RPMI7951 (cell line): ENCODE measurements at places on chromosomes 1 and 21. TPM values are rescaled to one million over a fixed set of nuclear protein-coding genes. Genes with fewer than 3 reads are reported as not detected.
A peak's percentile ranks its signal among the peaks of the same experiment; 100 is the strongest.

The SMIM1 gene
- 3.4 TPM in 1 of 2 replicates, not detected in the other for total RNA-seq

The SPRR1B gene
- total RNA-seq, result not detected in 2 replicates

DNA sequence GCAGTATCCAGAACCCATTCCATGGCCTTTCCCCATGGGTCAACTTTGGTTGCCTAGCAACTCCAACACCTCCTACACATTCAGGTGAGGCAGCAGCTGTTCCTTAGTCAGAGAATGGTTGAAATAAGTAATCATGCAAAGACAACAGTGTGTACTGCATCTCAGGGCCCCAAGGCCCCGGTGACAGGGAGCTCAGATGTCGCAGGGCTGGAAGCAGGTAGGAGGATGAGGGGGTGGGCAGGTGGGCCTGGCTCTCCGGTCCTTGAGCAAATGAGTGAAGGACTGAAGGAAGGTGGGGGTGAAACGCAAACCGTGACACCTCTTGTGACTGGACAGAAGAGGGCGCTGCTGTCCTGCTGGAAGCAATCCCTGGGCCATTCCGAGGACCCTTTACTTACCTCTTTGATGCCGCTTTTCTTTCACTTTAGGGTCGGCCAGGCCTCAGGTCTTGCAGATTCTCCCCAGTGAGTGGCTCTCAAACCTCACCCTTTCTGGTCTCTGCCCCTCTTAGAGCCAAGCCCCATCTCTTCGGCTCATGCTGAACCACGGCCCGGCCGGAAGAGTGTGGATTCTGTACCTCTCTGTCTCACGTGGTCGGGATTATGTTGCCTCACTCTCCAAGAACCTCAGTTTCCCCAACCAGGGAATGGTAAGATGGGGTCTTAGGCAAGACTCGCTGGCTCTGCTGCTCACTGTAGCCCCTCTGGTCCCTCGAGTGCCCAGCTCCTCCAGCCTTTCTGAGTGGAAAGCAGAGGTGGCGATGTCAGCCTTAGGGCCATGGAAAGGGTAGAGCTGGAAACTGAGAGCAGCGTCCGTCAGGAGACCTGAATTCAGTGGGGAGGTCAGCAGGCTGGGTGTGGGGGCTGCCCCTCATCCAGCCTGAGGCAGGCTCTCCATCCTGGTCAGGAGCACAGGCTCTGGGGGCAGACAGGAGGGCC is 5.6 kb upstream of the KCNA10 start:
- DNase-seq, result peak; percentile 24

GRCh38 chr1:177744906-177745305 is 225.0 kb downstream of the SEC16B start:
- no peak for DNase-seq

DNA sequence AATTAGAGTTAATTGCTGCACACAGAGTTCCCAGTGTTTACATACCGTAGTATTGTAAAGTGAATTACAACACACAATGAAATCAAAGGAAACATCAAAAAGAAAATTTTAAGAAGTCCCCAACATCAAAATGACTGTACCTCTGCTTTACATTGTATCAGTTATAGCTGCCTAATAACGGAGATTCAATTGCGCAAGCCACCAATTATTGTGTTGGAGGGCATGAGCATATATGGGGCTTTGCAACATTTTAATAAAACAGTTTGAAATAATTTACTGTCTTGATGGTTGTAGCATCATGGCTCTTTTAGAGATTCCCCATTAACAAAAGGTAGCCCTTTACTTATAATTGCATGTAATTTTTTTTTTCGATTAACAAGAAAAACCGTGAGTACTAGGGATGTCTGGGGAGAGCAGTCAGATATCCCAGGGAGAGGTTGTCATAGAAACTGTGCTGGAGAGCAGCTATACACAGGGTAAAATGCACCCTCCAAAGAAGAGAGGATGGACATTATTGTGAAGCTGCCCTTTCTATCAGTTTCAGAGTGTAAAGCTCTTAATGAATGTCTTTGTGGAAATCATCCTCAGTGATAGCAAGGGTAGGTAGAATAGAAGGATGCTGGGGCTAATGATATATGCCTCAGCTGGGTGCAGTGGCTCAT is 55.9 kb upstream of the BTG3 start:
- no peak for DNase-seq

The RNU1-2 gene
- total RNA-seq, result under 0.01 TPM in 1 of 2 replicates, not detected in the other

GRCh38 chr1:152858062-152858461 is 1.7 kb upstream of the LCE7A start:
- DNase-seq, result no peak

DNA sequence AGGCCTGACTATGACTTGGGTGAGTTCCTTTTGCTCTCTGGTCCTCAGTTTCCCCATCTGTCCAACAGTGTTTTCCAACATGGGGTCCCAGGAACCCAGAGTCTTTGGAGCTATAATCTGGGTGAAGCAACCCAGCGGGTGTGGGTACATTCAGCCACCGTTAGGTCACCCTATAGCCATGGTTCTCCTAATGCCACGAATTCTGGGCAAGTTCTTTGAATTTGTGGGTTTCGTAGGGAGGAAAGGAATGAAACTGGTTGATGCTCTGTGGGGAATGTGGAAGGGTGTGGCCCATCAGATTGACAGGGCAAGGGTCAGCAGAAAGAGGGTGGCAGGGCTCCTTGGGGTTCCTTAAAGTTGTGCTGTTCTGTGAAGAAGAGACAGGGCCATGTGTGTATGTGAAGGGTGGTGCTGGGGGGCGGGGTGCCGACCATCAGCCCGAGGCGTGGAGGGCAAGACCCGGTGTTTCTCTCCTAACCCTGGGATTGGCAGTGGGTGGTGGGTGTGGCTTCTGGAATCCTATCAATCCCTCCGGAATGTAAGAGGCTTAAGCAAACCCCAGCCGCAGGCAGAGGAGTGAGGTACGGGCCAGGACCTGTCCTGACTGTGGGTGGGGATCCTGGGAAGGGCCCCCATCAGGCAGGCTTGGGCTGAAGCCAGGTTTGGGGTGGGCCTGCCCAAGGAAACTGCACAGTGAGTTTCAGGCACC is 35.5 kb upstream of the ZNF362 start:
- DNase-seq, result peak; percentile 24

GRCh38 chr1:71118086-71118485 is 37.3 kb upstream of the ZRANB2 start:
- DNase-seq, result no peak

The TCHH gene
- total RNA-seq, result under 0.01 TPM in 2 replicates
